ENCODE measurements at places on chromosomes 2 and 18.

DNA sequence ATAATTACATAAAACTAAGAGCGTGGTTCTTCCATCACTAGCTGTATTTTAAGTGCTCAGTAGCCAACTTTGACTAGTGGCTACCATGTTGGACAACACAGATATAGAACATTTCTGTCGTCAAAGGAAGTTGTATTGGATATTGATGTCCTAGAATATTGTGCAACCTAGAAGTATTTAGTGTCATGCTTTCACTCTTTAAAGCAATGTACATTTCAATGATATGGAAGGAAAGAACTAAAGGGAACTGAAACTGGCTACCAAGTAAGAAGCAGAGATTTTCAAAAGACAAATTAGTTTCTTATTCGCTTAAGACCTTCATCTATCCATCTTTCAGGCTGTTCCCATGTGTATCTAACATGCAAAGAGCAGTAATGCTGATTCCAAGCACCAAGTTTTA, 85.4 kb upstream of the EML6 start:
- DNase-seq, result no peak

GRCh38 chr2:201180010-201180409, 2.9 kb upstream of the CASP10 start:
- DNase-seq, result no peak

DNA sequence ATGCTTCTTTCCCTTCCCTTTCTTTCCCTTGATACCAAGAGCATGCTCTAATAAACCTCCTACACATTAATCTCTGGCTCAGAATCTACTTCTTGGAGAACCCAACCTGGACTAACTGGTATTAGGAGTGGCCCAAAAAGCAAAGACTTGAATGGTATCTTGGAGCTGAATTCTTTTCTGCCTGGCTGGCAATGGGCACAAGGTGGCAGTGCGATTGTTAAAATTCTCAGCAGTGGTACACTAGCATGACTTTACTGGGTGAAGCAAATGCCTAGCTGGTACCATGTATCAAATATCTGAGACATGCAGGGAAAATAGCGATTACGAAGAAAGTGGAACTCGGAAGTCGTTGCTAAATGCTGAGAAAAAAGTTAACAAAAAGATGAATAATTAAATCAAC, 376.1 kb downstream of the XIRP2 start:
- DNase-seq, result no peak

DNA sequence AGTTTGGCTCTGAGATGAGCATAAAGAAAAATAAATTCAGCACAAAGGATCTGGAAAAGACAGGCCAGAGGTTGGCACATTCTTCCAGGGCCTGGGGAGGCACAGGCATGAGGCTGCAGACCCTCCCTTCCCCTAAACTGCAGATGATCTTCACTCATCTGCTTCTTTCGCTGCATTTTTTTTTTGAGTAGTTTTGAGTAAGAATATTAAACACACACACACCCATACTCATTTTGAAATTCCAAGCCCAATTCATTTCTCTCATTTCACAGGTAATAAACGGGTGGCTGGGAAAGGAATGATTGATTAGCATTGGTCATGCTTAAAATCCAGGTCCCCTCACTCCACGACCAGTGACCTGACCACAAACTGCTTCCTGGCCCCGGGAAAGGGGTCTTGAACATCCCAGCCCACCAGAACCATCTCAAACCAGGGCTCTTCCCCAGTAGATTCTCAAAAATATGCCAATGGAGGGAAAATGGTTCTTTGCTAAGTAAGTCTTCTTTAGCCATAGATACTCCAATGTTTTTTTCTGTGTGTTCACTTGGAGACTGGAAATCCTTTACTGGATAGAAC, 219.6 kb downstream of the ANAPC1 start:
- no peak for DNase-seq

- no peak for DNase-seq
Observed at GRCh38 chr2:230085201-230085600, 16.5 kb upstream of the SLC16A14 start.

DNA sequence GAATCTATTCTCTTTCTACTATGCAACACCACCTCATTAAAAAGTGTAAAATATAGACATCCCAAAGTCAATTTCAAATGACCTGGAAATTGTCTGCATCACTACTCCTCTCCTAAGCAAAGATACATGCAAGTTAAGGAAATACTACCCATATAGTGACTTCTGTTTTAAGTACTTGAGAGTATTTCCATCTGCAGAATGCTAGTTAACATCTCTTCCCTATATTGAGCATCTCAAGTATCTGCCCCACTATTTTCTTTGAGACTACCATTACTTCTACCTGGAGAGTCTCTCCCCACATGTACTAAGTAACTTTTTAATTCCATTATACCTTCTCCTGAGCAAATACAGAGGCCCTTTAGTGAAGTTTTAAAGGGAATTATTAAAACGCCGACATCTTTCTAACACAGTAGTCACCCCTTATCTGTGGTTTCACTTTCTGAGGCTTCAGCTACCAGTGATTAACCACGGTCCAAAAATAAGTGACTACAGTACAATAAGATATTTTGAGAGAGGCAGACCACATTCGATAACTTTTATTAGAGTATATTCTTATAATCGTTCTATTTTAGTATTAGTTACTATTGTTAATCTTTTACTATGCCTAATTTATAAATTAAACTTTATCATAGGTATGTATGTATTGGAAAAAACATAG, 21.8 kb downstream of the CWC22 start:
- DNase-seq, result no peak

DNA sequence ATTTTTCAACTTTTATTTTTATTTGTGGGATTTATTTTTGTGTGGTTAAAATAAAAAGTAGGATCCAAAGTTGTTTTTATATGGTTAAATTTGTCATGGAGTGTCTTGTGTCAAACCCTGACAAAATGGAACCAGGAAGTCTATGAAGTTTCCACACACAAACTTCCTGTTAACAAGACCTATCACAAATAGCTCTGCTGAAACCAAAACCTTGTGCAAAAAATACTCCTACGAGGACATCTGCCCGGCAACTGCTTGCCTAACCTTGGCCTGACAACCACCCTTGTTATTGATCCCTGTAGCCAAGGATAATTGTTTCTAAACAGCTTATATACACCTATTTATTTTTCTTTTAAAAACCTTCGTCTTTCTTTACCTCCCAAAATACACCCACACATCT, 389.6 kb downstream of the TRIB2 start:
- no peak for DNase-seq

GRCh38 chr2:233981574-233982420, 64.6 kb downstream of the TRPM8 start:
- no peak for DNase-seq

- no peak for DNase-seq
Observed at GRCh38 chr2:70145144-70145490, 45.7 kb downstream of the C2orf42 start.

DNA sequence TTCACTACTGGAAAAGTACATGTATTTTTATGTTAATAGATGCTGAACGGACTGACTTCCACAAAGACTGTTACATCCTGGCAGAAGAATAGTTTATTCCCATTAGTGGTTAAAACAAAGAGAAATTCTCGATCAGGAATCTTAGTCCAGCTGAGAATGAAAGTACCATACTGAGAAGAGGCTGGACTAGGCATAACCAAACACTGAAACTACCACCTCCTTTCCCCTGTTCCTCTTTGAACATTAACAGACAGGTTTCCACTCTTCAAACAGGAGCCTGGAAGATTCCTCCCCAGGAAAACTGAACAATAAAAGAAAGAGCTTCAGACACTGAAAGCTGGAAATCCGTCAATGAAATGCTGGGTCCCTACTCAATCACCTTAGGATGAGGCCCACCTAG, 25.8 kb downstream of the LDAH start:
- no peak for DNase-seq

DNA sequence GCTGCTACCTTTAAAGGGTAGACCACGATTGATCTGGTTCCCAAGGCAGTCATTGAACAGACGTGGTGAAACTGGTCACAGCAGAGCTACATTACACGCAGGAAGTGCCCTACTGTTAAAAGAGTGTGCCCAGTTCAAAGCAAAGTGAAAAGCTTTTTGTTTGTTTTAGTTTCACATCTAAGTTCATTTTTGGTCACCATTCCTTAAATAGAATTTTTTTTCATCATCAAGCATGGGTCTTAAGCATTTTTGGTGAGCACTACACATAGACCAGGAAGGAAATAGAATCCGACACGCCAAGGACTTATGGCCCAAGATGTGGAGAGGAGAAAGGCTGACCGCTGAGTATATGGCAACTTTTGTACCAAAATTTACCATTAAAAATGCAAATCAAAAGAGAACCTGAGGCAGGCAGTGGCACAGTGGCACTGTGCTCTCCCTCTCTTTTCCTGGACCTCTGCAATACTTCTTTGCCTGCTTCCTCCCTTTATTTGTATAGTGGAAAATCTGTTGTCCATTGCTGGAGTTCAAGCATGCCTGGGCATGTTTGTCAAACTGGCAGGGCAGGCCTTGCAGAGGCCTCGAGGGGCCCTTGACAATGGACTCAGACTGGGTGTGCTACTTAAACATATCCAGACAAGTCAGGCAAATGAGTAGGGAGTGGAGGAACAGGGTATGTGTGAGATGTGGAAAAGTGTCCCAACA, 42.6 kb upstream of the HNRNPA3 start:
- no peak for DNase-seq

GRCh38 chr2:95012881-95013550, 12.5 kb upstream of the MAL start:
- DNase-seq, result no peak

DNA sequence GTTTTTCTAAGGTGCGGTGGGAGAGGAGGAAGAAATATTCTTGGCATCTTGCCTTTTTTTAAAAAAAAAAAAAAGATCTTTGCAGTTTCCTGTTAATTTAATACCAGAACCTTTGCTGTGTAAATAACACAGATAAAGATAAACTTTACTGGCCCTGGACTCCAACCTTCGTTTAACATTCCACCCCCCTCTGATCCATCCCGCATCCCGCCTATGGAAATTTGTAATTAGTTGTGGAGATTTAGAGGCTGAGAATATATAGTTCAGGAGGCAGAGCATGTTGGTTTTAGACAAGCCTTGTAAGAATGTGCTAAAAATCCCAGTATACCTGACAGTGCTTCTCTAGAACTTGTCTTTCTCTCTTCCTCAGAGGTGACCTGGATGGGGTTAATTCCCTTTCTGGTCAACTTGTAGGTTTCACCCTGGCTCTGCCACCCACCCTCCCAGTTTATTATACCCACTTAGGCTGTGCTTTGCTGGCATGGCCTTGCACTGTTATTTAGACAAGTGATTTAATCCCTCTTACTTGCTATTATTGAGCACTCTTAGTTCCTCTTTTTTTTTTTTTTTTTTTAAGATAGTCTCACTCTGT, 2.9 kb upstream of the C2orf72 start:
- DNase-seq, result no peak

DNA sequence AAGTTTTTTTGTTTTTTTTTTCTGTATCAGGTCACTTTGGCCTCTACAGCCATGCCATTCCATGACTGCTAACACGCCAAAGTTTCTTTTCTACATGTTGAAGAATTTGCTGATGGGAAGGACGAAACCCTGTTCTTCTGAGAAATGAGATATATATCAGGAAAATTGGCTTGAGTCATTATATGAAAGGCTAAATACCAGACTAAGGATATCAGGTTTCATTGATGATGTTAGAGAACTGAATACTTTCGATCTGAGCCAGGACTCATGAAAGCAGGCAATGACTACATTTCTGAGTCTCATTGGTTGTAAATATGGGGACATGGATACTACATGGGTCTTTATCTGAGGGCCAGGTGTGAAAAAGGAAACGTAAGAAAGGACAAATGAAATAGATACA, 181.4 kb downstream of the OSR1 start:
- no peak for DNase-seq

- DNase-seq, result peak; percentile 56
Observed at GRCh38 chr18:811892-812375, at the start of gene YES1. Gene YES1, minus strand, starts transcription at chr18:812242. Its CDS starts 55,415 bp downstream, at chr18:756827.

- no peak for DNase-seq
Observed at GRCh38 chr2:10220902-10221391, 81.8 kb upstream of the HPCAL1 start.

GRCh38 chr2:221514305-221515040, 57.6 kb downstream of the EPHA4 start:
- DNase-seq, result no peak

DNA sequence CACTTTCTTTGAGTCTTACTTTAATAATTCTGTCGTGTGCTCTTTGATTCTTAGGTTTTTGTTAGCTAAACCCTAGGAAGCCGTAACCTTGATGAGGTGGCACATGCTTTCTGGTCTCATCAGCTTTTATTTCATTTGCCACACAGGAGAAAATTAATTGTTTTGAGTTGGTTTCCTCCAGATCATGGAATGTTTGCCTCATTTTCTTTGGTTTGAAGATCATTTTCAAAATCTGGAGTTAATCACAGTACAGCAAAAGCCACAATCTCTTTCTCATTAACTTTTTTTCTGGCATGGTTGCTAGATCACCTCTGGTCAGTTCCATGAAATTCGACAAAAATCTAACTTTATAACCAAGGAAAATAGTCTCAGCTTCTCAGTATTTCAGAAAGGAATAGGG, 182.9 kb downstream of the MYO1B start:
- DNase-seq, result no peak

DNA sequence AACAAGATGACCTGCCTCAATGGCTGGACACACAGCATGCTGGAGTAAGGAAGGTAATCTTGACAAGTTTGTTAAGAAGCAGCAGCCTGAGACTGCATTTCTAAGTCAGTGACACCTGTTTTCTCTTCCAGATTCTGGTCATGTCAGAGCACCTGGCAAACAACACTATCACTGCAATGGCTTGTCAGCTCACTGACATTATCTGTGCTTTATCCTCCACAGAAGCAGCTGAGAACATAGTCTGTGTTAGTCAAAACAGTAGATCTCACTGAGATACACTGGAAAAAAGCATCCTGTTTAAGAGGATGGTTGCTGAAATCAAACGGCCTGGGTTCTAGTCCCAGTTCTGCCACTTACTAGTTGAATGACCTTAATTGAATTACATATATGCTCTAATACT, 355.2 kb downstream of the RIT2 start:
- no peak for DNase-seq

- no peak for DNase-seq
Observed at GRCh38 chr2:133871545-133872209, 303.4 kb upstream of the NCKAP5 start.

- no peak for DNase-seq
Observed at GRCh38 chr2:44083054-44083453, 85.6 kb upstream of the PPM1B start.

GRCh38 chr2:42035241-42035640, 12.6 kb upstream of the PKDCC start:
- DNase-seq, result no peak

- no peak for DNase-seq
Observed at GRCh38 chr2:28004086-28004485, 113.6 kb downstream of the BABAM2 start.

DNA sequence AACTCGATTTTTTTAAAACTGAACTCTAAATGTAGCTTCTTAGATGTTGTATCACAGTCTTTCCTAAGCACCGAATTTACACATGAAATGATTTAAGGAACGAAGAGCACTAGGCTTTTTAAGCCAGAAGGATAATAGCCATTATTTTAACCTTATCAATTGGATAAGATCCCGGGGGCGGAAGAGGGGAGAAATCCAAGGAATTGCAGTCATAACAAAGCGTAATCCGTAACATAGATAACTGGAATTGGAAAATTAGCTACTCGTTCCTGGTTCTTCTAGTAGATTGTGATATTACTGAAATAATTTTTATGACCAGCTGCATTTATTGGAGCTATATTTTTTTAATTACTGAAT, 988 bp upstream of the KANSL1L start:
- no peak for DNase-seq
